Activated T-cell treated with anti-CD3 and anti-CD28 coated beads for 48 hours (primary cell): ENCODE measurements at places on chromosomes 1 and 21.

DNA sequence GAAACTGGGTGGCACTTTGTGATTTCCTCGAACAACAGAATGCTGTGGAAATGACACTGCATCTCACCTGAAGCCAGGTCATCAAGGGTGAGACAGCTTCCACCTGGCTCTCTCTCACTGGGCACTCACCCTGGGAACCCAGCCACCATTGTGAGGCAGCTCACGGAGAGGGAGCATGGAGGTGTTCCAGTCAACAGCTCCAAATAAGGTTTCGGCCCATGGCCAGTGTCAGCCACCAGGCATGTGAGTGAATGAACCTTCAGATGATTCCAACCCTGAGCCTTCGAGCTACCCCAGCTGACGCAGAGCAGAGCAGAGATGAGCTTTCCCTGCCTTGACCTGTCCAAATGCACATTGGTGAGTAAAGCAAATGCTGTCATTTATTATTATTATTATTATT, 58.1 kb downstream of the SYDE2 start:
- no peak for DNase-seq

DNA sequence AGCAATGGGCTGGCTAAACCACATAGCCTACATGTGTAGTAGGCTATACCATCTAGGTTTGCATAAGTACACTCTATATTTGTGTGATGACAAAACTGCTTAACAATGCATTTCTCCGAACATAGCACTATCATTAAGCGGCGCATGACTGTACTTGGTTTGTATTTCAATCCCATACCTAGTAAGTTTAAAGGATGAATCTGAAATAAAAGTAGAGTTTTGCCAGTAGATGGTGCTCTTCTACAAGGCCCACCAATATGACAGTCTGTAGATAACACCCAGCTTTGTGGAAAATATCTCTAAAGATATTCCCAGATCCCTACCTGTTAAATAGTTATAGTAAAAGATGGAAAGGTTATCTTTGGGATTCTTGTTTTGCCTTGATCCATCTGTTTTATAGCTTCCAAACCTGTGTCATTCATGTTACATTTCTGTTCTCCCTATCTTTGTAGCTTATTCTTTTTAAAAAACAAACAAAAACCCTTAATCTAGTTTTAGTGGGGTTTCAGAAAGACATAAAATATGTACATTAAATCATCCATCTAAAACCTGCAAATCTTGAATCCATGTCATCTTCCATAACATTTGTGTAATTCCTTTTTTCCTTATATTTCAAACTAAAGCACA, 33.9 kb upstream of the ASPM start:
- no peak for DNase-seq

DNA sequence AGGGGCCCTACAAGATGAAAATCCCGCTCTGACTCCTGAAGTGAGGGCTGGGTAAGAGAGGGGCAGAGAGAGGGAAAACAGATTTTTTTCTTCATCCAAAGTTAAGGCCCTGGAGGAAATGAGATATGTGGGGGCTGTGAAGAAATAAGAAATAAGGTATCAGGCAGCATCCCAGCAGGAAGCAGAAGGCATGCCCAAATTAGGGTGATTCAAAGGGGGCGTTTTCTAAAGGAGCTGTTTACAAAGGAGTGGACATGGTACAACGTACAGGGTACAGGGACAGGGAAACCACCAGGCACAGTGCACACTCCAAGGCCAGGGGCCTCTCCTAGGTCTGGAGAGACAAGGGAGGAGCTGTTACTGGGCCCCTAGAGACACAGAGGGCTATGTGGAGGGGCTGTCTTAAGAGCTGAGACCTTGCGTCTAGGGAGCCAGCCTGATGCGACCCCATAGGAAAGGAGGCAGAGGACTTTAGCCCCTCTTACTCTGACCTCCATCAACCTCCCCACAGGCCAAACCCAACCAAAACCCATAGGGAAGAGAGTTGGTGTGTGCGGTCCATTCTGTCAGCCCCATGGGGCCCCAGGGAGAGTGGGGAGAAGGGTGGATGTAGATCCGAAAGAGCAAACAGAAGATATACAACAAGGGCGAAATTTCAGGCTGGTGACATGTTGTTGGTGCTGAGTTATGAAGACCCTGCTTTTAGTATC, 38.6 kb downstream of the STYXL2 start:
- no peak for DNase-seq

DNA sequence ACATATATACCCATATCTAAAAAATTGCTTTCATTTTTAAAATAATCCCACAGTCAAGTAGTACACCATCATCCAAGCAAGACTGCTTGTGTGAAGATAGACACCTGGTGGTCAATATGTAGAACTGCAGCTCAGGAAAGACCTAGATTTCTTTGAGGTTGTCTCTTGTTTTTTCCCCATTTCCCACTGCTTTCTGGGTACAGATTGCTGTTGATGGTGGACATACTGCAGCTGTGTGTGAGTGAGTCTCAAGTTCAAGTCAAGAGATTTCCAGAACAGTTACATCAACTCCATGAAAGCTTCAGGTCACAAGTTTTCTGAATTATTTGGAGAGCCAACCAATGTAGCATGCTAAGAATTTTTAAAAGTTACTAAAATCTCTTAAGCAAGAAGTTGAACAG, 306.4 kb downstream of the DUSP10 start:
- DNase-seq: no peak

GRCh38 chr1:70314706-70315304, 39.7 kb downstream of the ANKRD13C start:
- no peak for DNase-seq

GRCh38 chr1:16087733-16088132, 14.3 kb upstream of the FAM131C start:
- DNase-seq: no peak

DNA sequence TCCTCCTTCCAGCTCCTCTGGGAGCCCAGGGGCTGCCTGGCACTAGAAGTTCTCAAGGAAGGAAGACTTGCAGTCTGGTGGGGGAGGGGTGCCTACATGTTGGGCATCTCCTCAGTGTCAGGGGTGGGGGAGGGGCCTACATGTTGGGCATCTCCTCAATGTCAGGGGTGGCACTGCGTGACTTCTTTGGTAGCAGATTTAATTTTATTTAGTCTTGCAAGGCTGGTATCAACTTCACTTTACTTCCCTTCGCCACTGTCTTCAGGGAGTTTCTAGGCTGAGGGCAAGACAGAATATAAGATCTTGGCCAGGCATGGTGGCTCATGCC, 18.5 kb downstream of the ADORA1 start:
- no peak for DNase-seq

DNA sequence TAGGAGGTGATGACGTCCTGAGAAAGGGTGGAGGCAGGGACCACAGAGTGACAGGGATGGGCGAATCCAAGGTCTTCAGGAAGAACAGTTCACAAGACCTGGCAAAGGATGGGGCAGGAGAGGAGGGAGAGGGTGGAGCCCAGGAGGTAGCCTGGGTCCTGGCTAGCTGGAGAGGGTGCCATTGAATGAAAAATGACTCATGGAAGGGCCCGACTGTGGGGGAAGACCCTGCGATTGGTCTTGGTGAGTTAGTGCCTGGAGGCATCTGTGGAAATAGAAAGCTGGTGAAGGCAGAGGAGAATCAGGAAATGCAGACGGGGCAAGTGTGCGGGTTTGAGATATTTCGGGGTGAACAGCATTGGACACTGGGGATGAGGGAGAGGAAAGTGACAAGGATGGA, 60.3 kb upstream of the SLC45A1 start:
- DNase-seq: no peak

GRCh38 chr21:32457360-32457840, 44.9 kb downstream of the EVA1C start:
- DNase-seq: no peak

DNA sequence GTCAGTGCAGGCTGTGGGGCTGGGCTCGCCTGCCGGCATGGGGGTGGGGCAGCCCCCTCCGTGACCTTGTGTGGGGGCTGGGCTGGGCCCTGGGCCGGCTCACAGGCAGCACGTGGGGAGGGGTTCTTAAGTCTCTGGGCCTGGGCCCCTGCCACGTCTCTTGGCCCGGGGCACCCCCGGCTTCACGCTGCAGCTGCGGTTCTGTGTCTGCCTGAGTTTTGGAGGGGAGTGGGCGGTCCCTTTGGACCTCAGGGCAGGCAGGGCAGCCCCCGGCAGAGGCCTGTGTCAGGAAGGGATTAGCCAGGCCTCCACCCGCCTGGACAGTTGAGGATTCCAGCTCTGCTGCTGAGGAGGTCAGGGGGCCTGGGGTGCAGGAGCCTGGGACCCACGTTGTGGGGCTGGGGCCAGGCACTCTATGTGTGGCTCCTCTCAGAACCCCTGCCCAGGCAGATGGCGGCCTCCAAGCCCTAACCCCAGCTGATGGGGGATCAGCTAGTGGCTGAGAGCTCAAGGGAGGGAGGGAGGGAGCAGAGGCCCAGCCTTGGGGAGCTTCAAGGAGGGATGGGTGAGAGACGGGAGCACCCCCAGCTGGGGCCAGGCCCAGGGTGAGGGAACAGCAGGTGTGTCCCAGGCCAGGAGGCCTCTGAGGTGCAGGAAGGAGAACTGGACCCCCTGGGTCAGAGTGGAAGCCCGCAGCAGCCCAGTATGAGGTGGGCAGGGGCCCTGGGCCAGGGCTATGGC, 1.8 kb upstream of the PLCH2 start:
- DNase-seq: no peak

DNA sequence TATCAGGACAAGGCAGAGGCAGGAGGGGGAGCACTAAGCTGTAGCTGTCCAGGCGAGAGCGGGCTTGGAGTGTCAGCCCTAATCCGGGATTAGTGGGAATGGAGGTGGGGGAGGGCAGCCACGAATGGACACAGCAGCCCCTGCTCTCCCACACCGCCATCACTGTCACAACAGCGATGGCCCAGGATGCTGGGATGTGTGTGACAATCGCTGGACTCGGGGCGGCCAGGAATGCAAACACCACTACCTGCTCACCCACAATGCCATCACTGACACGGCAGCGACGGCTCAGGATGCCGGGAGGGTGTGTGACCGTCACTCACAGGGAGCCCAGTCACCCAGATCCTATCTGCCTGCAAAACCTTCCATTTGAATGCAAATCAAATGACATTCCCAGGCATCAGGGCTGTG, 2.9 kb downstream of the C2CD2 start:
- DNase-seq: no peak

GRCh38 chr1:5856246-5856815, 135.9 kb downstream of the NPHP4 start:
- DNase-seq: no peak
